Stimulated activated CD4-positive, alpha-beta T cell treated with anti-CD3 and anti-CD28 coated beads, Interleukin-15, amount 100 ng/mL, for 1 hour (primary cell): ENCODE measurements at places on chromosomes 3 and 15.

- DNase-seq = no peak
Measured at GRCh38 chr3:86948822-86949221, 42.1 kb downstream of the VGLL3 start.

DNA sequence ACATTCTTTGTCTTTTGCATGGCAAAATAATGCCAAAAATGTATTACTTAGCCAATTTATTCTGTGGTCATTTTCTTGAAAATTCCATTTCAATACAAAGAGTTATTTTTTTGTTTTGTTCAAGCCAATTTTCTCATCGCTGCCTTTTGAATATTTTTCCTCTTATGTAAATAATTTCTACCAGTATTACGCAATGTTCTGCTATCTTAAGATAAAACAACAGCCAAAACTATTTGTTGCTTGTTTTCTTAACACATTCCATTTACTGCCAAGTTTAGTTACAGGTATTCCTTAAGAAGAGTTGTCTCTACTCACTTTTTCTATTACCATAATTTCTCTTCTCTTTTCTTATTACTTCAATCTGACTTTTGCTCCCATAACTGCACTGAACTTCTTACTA lies 163.1 kb downstream of the ROBO1 start:
- DNase-seq = no peak

GRCh38 chr15:74136814-74137536 lies 6.6 kb downstream of the ISLR2 start:
- no peak for DNase-seq

DNA sequence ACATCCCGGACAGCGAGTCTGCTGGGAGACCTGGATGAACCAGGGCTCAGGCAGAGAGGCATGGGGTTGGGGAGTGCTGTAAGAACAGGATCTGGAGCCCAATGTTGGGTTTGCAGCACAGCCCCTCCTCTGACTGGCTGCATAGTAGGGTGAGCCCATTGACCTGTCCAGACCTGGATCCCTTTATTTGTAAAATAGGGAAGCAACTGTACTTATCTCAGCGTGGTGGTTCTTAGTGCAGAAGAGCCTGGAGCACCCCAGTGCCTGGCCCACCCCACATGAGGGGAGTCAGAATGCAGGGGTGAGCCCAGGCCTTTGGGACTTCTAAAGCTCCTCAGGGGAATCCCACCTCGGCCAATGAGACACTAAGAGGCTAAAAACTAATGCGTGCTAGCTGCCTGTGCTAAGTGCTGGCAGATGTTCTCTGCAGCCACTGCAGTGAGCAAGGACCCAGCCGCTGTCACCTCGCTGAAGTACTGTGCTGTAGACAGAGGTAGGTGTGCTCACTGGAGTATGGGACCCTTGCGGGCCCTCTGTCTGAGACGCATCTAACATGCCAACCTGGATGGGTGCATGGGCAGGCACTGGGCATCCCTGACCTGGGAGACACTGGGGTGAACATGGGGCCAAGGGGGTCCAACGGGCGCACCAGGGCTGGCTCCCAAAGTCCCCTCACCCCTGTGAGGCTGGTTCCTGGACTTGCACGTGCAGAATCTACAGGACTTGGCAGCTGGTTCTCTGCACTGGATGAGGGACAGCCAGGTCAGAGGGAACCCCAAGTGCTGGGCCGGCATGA lies 95.6 kb downstream of the ATP10A start:
- no peak for DNase-seq

DNA sequence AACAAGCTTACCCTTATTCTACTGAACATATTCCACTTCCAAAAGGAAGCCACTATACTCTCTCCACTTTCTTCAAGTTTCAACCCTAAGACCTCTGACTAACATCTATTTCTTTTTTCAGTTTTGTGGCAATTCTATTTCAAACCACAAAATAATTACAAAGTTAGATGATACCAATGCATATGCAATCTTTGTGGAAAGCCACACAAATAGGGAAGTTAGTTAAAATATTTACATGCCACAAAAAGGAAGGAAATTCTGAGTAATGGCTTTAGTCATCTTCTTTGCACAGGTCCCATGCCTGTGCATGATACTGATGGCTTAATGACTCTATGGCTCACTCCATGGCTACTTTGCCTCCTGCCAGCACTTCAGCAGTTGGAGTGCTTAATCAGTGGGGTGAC lies 57.0 kb upstream of the MCTP2 start:
- DNase-seq = no peak

GRCh38 chr3:176964661-176965060 lies 232.6 kb downstream of the TBL1XR1 start:
- DNase-seq = no peak

DNA sequence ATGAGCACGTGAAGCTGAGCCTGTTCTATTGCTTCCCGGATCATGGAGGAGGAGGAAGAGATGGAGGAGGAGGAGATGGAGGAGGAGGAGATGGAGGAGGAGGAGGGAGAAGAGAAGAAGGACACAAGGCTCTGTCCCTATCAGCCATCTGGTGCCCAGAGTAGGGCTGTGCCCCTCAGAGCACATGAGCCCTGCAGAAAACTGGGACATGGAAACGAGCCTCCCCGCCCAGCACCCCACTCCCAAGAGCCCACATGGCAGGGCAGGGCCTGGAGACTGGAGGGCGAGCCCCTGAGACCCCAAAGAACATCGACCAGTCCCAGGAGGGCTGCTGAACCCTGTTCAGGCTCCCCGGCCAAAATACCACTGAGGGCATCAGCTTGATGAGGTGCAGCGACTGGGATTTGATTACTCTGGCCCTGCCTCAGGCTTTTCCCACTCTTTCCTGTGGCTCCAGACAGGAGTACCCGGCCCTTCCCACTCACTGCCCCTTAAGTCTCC lies 285.6 kb downstream of the UACA start:
- no peak for DNase-seq

DNA sequence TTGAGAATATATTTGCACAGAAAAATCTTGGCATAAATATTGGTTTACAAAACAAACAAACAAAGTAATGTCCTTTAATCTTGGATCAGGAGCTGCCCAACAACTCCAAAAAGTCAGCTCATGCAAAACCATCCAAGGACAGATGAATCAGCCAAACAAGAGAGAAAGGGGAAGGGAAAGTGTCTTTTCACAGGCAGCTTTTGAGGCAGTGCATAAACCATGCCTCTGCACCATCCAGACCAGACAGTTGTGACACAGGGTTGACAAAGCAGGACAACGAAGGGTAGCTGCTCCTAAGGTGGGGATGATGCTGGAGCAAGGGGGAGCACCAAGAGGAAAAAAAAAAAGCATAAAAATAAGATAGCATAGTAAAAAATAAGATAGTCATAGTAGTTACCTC lies 8.7 kb downstream of the CD86 start:
- no peak for DNase-seq

DNA sequence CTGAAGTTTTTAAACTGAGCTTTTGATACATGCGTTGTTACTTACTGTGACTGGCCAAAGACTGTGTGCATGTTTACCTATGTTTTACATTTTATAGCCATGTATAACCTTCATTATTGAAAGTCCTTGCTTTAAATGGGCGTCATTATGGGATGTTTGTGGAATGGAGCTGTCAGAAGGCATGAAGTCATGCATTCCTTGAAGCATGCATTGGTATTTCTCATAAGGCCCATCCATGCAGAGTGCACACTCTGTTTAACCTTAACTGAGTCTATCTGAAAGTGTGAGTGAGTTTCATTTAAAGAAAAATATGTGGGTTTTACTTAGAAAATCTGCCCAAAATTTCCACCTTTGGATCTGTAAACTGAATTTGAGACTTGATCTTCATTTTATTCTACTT lies 51.1 kb downstream of the PSMD6 start:
- no peak for DNase-seq

DNA sequence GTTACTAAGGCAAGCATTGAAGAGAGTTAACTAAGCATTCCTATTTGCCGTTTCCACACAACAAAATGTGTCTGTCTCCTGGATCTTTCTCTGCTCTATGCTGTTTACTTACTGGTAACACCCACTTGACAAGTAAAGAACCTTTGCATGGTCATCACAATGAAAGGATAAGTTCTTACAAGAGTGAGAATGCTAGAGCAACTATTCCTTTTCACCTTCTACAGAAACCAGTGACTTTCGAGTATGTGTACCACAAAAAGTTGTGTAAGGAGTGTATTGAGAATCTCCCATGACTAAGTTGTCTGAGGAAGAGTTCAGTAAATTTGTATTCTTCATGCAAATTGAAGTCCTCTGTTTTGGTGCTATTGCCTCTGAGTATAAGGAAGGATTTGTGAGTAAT lies 10.8 kb downstream of the TIPARP start:
- DNase-seq = no peak

GRCh38 chr3:98095882-98096281 lies 8.9 kb downstream of the OR5AC2 start:
- DNase-seq = no peak

DNA sequence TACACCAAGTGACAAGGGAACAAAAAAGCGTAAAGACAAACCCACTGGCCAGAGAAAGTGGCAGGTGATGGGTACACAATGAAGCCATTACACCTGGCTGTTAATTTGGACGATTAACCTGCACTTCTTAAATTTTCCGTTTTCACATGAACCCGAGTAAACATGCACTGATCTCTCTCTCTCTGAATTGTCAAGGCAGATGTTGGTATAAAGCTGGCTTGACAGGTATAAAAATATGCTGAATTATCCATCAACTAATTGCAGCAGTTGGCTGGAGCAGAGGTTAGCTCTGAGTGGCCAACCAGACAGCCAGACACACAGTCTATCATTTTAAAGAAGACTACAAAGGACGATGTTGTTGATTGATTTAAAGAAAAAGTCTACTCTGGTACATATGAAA lies 561.7 kb upstream of the ALCAM start:
- no peak for DNase-seq
